ENCODE measurements at places on chromosomes 2 and 18. TPM values are rescaled to one million over a fixed set of nuclear protein-coding genes. Genes with fewer than 3 reads are reported as not detected.

DNA sequence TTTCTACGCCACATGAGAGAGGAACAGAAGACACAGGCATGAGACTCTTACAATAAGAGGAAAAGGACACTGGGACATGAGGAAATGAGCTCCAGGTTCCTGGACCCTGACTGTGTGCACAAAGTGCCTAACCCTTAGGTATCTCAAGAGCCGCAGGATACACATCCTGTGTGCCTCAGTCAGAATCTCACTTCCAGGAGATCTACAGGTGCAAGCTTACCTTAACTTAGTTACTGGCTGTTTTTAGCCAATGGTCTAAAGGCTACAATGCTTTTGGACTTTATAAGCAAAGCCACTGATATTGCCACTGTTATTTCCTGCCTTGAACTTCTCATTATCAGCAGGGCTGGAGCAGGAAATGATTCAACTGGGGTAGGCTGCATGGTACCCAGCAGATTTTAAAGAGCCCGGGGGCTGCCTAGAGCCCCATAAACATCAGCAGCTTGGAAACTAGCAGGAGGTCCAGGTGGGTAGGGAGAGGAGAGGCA lies 254.4 kb downstream of the ZNF521 start:
- no peaks in the 10 kb centered on the region for H3K36me3 ChIP-seq
- H3K27ac ChIP-seq: no peak overlapping the region
- no peak for DNase-seq
- no peaks in the 10 kb centered on the region for H3K27me3 ChIP-seq

GRCh38 chr2:159797543-159798375 lies at the start of gene CD302:
CD302 (minus strand) TSS chr2:159798208; CDS start chr2:159798198, 10 bp downstream.
- no peaks in the 10 kb centered on the region for H3K27me3 ChIP-seq
- H3K4me1 ChIP-seq: peaks cover 68% of the 10 kb centered on the region
- H3K4me3 ChIP-seq: peak within 1 kb of the TSS; percentile 86
- H3K27ac ChIP-seq: peak within 1 kb of the TSS; percentile 91
- DNase-seq: peak; percentile 29

DNA sequence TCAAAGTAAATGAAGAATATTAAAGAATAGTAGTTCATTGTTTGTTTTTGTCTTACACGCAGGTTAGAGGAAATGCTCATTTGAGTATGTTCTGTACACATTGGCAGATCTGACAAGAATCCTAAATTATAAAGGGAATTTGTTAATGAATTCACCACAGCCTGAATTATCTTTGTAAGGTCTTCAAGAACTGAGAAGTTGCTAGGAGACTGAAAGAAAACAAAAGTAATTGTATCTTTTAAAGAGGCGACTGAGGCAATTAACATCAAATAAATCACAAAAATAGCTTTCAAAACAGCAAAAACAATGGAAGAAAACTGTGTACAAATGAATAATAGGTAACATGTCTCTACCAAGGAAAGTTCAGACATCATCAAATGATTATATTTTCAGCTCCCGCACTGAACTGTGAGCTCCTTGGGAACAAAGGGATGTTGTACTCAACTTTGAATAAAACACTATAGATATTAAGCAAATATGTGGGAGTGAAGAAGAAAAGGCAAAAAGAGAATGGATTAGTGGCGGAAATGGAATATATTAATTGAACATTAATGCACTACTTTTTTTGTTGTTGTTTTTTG lies 51.7 kb upstream of the ATIC start:
- H3K4me1 ChIP-seq: no peaks in the 10 kb centered on the region
- H3K27ac ChIP-seq: no peak overlapping the region
- H3K27me3 ChIP-seq: no peaks in the 10 kb centered on the region
- H3K4me3 ChIP-seq: no peak overlapping the region
- DNase-seq: no peak
- no peaks in the 10 kb centered on the region for H3K36me3 ChIP-seq

Gene OXER1
- 3.8 TPM for polyA plus RNA-seq

Gene SLC23A3
- not detected for polyA plus RNA-seq

DNA sequence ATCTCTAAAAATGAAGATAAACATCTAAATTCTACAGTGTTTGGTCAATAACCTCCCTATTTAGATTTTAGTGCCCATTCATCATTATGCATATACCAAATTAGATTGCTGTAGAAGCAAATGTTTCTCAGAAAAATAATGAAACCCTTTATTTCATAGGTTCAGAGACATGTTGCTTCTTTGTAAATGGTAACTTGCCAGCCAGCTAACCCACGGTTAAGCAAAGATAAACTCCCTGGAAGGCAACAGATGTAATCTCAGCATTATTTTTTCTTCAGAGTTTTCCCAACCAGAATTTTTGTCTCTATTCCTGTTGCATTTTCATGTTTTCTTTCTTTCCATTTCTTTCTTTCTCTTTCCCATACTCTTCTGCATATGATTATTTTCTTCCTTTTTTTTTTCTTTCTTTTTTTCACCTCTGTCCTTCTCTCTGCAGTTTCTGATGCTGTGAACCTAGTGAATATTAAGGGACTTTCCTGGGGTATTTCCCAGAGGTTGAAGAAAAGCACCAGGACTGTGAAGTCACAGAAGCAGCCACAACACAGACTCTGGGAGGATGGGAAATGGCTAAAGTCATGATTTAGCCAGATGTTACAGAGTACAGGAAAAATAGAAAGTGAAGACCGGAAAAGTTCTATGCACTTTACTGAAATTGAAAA lies 50.0 kb upstream of the DSG1 start:
- no peaks in the 10 kb centered on the region for H3K4me1 ChIP-seq
- no peak overlapping the region for H3K4me3 ChIP-seq
- H3K27me3 ChIP-seq: no peaks in the 10 kb centered on the region
- no peaks in the 10 kb centered on the region for H3K36me3 ChIP-seq

- H3K4me3 ChIP-seq: no peak overlapping the region
- no peaks in the 10 kb centered on the region for H3K27me3 ChIP-seq
- DNase-seq: no peak
- no peaks in the 10 kb centered on the region for H3K36me3 ChIP-seq
These were observed 56.1 kb upstream of the C2orf15 start for GRCh38 chr2:99085421-99085820.

DNA sequence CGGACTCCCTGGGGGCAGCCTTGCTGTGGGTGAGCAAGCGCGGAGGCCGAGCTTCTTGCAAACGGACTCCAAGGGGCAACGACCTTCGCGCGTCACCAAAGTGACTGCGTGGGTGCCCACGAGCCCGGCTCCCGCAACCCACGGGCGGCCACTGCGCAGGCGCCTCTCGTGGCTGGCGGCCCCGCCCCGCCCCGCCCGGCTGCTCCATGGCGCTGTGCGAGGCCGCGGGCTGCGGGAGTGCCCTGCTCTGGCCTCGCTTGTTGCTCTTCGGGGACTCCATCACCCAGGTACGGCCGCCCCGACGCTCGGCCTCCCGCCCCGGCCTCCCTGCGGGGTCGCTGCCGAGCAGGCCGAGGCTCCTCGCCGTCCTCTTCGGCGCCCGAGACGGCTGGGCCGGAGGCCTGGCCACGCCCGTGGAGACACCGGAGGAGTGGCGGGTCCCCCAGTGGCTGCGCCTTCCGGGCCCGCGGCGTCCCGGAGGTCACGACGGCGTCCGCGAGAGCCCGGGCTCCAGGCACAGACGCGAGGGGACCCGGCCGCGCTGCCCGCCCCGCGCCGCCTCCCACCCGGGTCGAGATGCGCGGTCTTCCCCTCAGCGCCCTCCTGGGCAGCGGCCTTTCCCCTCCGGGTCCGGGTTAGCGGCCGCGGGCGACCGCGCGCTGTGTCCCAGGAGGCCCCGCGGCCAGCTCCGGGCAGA lies at the start of gene IAH1:
Gene IAH1 (plus strand): TSS at position 191 of the 697 bp plus-strand sequence. CDS start 16 bp downstream, at position 207.
- H3K4me3 ChIP-seq: peak within 1 kb of the TSS; percentile 78
- H3K27me3 ChIP-seq: no peaks in the 10 kb centered on the region
- peak within 1 kb of the TSS; percentile 81 for H3K27ac ChIP-seq
- DNase-seq: peak; percentile 44
- peaks cover 15% of the 10 kb centered on the region for H3K36me3 ChIP-seq

- no peak overlapping the region for H3K4me3 ChIP-seq
- DNase-seq: no peak
- H3K36me3 ChIP-seq: no peaks in the 10 kb centered on the region
- no peaks in the 10 kb centered on the region for H3K4me1 ChIP-seq
- no peak overlapping the region for H3K27ac ChIP-seq
These were observed 69.7 kb upstream of the SULT1C3 start for GRCh38 chr2:108169982-108170625.

DNA sequence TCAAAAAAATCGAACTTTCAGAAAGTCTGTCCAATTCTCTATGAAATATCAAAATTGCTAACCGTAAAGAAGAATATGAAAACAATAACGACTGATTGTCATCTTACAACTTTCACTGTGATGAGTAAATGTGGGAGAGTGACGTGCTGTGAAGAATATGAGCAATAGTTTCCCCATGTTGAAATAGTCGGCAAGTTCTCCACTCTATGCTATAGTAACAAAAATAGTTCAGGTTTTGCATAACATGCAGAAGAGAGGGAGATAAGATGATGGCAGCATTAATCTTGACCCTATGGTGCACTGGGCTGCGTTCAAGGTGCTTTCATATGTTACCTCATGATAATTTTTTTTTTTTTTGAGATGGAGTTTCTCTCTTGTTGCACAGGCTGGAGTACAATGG lies 196.8 kb upstream of the CYRIA start:
- no peaks in the 10 kb centered on the region for H3K27me3 ChIP-seq
- DNase-seq: peak; percentile 89
- H3K27ac ChIP-seq: no peak overlapping the region

DNA sequence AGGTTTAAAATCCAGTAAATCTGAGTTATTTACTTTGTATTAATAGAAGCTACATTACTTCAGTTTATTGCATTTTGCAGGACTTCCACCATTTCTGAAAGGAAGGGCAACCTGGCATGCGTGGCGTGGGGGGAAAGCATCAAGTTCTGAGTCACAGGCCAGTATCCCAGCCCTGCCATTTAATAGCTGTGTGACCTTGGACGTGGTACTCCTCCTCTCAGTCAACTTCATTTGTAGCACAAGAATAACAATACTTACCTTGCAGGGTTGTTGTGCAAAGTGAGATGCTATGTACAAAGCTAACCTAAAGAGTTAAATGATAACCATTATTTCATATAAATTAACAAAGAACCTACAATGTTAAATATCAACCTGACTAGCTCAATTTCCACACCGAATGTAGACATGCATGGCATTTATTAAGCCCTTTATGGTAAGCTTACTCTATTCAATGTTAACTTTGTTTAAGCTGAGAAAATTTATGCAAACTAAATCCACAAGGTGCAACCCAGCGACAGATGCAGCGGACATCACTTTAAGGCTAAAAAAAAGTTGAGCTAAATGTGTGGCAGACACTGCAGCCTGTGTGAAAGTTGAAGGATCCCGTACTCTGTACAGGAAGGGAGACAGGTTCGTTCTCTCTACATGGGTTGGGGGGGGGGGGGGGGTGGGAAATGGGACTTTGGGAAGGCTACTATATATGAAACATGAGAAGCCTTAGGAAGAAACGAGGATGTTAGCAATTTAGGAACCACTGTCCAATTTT lies 17.2 kb upstream of the STPG4 start:
- peaks cover 53% of the 10 kb centered on the region for H3K4me1 ChIP-seq
- H3K4me3 ChIP-seq: peak overlapping the region; percentile 95
- peaks cover 35% of the 10 kb centered on the region for H3K36me3 ChIP-seq
- DNase-seq: peak; percentile 25
- no peak overlapping the region for H3K27ac ChIP-seq

Gene MYO5B
- not detected for polyA plus RNA-seq

Gene PXDN
- polyA plus RNA-seq: not detected

Gene RTP5
- polyA plus RNA-seq: 0.03 TPM

- H3K27ac ChIP-seq: no peak overlapping the region
- H3K27me3 ChIP-seq: no peaks in the 10 kb centered on the region
- no peak overlapping the region for H3K4me3 ChIP-seq
- no peaks in the 10 kb centered on the region for H3K4me1 ChIP-seq
- DNase-seq: no peak
These were observed 972.0 kb downstream of the DPP10 start for GRCh38 chr2:115414466-115414865.

DNA sequence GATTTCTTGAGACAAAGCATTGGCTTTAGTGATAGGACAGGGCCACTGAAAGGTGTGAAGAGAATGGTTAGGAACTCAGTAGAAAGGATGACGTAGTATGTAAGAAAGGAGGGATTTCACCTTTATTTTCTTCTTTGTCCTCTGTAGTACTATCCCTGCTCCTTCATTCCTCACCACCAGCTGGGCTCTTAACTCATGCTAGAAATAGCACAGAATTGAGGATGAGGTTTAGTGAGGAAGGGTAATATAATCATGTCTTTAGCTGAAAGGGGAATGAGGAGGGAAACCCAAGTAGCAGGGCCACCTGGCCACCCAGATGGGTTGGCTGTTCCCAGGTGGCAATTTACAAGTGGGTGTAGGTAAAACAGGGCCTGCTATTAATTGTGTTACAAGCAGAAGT lies 15.2 kb downstream of the ACVR2A start:
- H3K4me3 ChIP-seq: no peak overlapping the region
- peaks cover 2% of the 10 kb centered on the region for H3K27me3 ChIP-seq
- no peaks in the 10 kb centered on the region for H3K4me1 ChIP-seq
- no peaks in the 10 kb centered on the region for H3K36me3 ChIP-seq
- H3K27ac ChIP-seq: no peak overlapping the region

Gene PLGLB1
- 0.42 TPM for polyA plus RNA-seq

DNA sequence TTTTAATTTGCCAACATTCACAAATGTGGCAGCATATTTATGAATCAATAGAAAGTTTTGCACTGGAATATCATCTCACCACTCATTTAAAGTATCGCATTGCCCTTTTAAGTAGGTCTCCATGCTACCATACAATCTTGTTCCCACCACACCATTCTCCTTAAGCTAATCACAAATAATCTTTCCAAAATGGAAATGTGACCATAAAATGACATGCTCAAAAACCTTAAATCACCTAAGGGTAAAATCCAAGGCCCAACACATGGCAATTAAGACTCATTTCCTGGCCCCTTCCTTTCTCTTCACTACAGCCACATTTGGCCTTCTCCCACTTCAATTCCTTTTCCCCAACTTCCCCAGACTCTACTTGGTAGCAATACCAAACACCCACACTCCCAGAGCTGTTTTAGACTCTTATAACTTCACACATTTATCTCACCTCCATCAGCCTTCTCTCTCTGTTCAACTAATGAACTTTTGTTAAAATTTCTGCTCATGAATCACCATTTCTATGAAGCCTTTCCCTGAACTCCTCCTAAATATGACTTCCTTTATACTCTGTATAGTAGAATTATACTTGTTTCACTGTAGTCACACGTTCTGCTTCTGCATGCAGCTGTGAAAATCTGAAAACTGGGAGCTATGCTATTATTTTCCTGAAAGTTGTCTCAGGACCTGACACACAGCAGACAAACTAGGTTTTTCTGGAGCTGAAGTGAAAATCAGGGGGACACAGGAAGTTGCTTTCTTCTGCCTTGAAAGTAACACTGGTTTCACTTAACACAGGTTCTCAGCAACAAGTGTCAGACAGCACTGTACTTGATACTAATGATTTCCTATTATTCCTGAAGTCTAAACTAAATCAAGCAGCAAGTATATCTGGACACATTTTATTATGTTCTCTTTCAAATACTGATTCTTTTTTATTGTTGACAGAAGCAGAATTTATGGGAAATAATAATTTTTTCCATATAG lies 303.9 kb downstream of the ZEB2 start:
- no peaks in the 10 kb centered on the region for H3K27me3 ChIP-seq
- H3K36me3 ChIP-seq: no peaks in the 10 kb centered on the region
- no peak overlapping the region for H3K27ac ChIP-seq

GRCh38 chr2:9292426-9292825 lies 85.8 kb downstream of the ASAP2 start:
- no peaks in the 10 kb centered on the region for H3K27me3 ChIP-seq
- no peaks in the 10 kb centered on the region for H3K4me1 ChIP-seq
- H3K36me3 ChIP-seq: no peaks in the 10 kb centered on the region
- DNase-seq: no peak
- no peak overlapping the region for H3K27ac ChIP-seq
- no peak overlapping the region for H3K4me3 ChIP-seq

Gene FTCDNL1
- polyA plus RNA-seq: 4.1 TPM
